ENCODE measurements at places on chromosomes 3 and 15.

DNA sequence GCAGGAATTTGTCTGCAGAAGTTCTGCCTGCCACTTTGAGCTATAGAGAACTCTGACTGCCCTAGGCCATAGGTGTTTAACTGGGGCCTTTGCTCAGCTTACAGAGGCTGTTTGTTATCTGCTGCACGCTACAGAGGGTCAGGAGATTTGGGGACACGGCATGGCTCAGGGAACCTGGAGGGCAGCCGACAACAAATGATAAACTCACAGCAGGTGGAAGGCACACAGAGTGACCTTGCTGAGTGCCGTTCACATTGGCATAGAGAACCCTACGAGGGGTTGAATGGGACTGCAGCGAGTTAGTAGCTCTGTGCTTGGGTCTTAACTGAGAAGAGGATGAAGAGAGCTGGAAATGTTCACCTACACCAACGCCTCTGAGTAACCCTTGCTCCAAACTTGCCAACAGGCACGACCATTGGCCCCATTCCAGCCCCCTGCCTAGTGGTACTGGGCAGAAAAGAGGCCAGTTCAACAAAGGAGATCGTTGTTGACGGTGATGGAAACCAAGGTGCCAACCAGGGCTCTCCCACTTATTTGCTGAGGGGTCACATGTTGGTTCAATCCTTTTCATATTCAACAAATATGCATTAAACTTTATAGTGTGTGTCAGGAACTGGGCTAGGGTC, 301.1 kb downstream of the NTRK3 start:
- H3K36me3 ChIP-seq = no peaks in the 10 kb centered on the region
- H3K27ac ChIP-seq = no peak overlapping the region
- H3K27me3 ChIP-seq = no peaks in the 10 kb centered on the region
- H3K4me3 ChIP-seq = no peak overlapping the region
- DNase-seq = no peak
- H3K4me1 ChIP-seq = no peaks in the 10 kb centered on the region

GRCh38 chr3:40920041-40920440, 279.3 kb upstream of the CTNNB1 start:
- no peaks in the 10 kb centered on the region for H3K27me3 ChIP-seq
- H3K36me3 ChIP-seq = no peaks in the 10 kb centered on the region
- H3K4me3 ChIP-seq = no peak overlapping the region

- H3K36me3 ChIP-seq = no peaks in the 10 kb centered on the region
- H3K27ac ChIP-seq = no peak overlapping the region
- H3K4me1 ChIP-seq = peaks cover 21% of the 10 kb centered on the region
- H3K27me3 ChIP-seq = no peaks in the 10 kb centered on the region
- H3K4me3 ChIP-seq = no peak overlapping the region
- DNase-seq = no peak
Measured at GRCh38 chr3:171342783-171343420, 117.3 kb downstream of the TNIK start.

GRCh38 chr3:127899766-127900165, 15.3 kb upstream of the KBTBD12 start:
- H3K27ac ChIP-seq = no peak overlapping the region
- DNase-seq = no peak
- no peaks in the 10 kb centered on the region for H3K36me3 ChIP-seq
- no peaks in the 10 kb centered on the region for H3K4me1 ChIP-seq
- no peak overlapping the region for H3K4me3 ChIP-seq

DNA sequence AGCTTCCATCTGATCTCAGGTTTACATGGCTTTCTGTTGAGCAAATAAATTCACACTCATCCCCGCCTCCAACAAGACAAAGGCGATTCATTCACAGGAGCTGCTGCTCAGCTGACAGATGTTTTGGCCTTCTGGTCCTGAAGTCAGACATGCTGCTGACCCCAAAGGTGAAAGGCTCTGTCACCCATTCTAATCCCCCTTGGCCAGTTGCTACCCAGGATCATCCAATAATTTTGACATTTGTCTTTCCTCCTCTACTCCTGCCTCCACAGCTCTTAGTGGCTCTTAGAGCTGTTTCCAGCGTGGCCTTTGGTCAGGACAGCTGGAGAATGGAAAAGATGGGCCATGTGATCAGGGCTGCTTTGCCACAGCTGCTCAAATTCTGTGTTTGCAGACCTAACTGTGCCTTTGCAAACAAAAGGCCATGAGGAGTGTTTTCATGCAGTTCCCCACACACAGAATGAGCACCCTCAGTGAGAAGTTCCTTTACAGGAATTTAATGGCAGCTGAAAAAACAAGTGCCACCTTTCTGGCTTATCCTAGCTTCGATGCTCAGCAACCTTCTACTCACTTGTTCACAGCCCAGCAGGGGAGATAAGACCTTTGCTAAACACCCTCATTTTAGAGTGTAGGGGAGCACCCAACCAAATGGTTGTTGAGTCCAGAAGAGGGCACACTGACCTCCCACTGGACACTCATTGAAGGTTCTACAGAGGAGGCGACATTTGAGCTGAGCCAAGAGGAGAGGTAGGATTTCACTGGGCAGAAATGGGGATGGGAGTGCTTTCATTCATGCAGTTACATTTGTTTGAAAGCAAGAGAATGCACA, 39.0 kb downstream of the CYP19A1 start:
- H3K4me1 ChIP-seq = no peaks in the 10 kb centered on the region
- no peak overlapping the region for H3K4me3 ChIP-seq
- no peaks in the 10 kb centered on the region for H3K36me3 ChIP-seq
- no peaks in the 10 kb centered on the region for H3K27me3 ChIP-seq

DNA sequence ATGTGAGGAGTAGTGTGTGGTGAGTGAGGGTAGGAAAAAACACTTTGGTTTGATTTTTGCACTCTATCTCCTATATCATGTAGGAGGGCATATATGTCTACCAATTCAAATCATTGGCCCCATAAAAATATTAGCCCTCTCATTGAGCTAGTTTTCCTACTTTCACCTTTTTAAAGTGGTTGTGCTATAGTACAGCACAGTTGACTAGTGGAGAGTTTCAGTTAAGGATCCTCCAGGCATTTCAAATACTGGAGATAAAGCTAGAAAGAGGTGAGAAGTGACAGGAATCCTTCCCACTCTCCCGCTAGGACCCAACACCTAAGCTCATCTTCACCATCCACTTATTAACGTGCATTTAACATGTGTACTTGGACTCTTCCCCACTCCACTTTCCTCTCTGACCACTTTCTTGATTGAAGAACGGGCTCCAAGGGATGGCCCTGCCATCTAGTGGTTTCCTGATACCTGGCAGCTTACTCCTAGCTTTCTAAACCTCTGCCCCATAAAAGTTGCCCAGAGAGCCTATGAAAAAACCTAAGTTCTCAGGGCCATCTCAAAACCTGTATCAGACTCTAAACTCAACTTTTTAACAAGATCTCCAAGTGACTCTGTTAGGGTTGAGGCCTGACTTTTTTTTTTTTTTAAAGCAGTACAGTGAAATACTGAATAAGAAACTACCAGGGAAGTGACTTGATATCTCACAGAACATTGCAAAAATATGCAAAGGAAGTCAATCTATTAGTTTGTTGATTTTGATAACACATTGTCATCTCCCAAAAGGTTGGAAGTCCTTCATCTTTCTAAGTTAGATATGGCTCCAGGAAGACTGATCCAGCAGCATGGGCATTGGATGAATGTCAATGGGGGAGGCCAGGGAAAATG, 17.9 kb downstream of the IL12A start:
- no peaks in the 10 kb centered on the region for H3K27me3 ChIP-seq
- H3K4me3 ChIP-seq = no peak overlapping the region
- H3K36me3 ChIP-seq = no peaks in the 10 kb centered on the region
- no peak for DNase-seq
- no peaks in the 10 kb centered on the region for H3K4me1 ChIP-seq

- H3K4me3 ChIP-seq = no peak overlapping the region
- no peak overlapping the region for H3K27ac ChIP-seq
- H3K36me3 ChIP-seq = no peaks in the 10 kb centered on the region
- no peaks in the 10 kb centered on the region for H3K27me3 ChIP-seq
- no peak for DNase-seq
- no peaks in the 10 kb centered on the region for H3K4me1 ChIP-seq
Measured at GRCh38 chr3:138479438-138479863, 45.0 kb downstream of the ESYT3 start.

GRCh38 chr3:3998140-3998922, 199.1 kb downstream of the LRRN1 start:
- DNase-seq = peak; percentile 48
- H3K27ac ChIP-seq = no peak overlapping the region
- H3K27me3 ChIP-seq = no peaks in the 10 kb centered on the region

- no peak overlapping the region for H3K4me3 ChIP-seq
- H3K27ac ChIP-seq = no peak overlapping the region
- no peaks in the 10 kb centered on the region for H3K27me3 ChIP-seq
- no peaks in the 10 kb centered on the region for H3K36me3 ChIP-seq
- DNase-seq = no peak
Measured at GRCh38 chr3:61774279-61774890, 213.0 kb downstream of the PTPRG start.

DNA sequence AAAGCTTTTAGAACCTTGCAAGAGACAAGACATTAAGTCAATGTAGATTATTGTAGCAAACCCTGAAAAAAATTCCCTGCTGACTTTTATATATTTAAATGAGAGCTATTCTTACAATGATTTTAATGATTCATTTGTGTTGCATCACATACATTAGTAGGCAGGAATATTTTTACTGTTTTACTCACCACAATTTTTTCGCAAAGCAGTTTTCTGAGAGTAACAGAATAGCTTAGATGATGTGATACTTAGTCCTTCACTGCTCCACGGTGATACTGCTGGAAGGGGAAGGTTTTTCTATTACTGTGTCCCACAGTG, 43.9 kb upstream of the CLRN1 start:
- no peak overlapping the region for H3K4me3 ChIP-seq
- no peaks in the 10 kb centered on the region for H3K27me3 ChIP-seq
- no peaks in the 10 kb centered on the region for H3K4me1 ChIP-seq
- DNase-seq = no peak
- H3K36me3 ChIP-seq = no peaks in the 10 kb centered on the region

- no peak for DNase-seq
- H3K27me3 ChIP-seq = no peaks in the 10 kb centered on the region
- no peak overlapping the region for H3K4me3 ChIP-seq
- H3K36me3 ChIP-seq = no peaks in the 10 kb centered on the region
- H3K4me1 ChIP-seq = no peaks in the 10 kb centered on the region
Measured at GRCh38 chr3:132326251-132326650, 9.0 kb downstream of the ACP3 start.

- no peaks in the 10 kb centered on the region for H3K36me3 ChIP-seq
- no peaks in the 10 kb centered on the region for H3K4me1 ChIP-seq
- DNase-seq = no peak
- H3K27ac ChIP-seq = no peak overlapping the region
Measured at GRCh38 chr3:160319322-160319721, 79.7 kb downstream of the IFT80 start.

GRCh38 chr3:89851974-89852621, 744.7 kb downstream of the EPHA3 start:
- no peaks in the 10 kb centered on the region for H3K36me3 ChIP-seq
- H3K4me1 ChIP-seq = no peaks in the 10 kb centered on the region
- no peak overlapping the region for H3K27ac ChIP-seq
- no peak overlapping the region for H3K4me3 ChIP-seq

DNA sequence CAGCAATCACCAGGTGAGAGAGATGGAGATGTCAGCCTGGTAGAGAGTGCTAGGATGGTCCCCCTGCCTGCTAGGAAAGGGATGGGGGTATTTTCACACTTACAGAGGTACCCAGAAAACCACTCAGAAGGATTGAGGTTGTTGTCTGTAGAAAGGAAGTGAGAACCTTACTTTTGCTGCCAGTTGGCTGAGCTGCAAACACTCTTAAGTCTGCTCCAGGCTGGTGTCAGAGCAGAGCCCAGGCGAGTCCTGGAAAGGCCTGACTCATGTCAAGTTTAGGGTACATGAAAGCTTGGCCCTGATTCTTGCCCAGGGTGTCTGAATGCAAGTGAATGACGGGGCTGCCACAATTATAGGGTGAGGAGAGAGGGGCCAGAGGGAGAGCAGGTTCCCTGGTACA, 214.5 kb upstream of the TRIM42 start:
- no peak overlapping the region for H3K4me3 ChIP-seq
- H3K4me1 ChIP-seq = no peaks in the 10 kb centered on the region

- DNase-seq = no peak
- H3K27ac ChIP-seq = no peak overlapping the region
- no peaks in the 10 kb centered on the region for H3K27me3 ChIP-seq
- H3K4me1 ChIP-seq = no peaks in the 10 kb centered on the region
- H3K36me3 ChIP-seq = no peaks in the 10 kb centered on the region
- no peak overlapping the region for H3K4me3 ChIP-seq
Measured at GRCh38 chr3:108474581-108474980, 35.8 kb downstream of the MYH15 start.

DNA sequence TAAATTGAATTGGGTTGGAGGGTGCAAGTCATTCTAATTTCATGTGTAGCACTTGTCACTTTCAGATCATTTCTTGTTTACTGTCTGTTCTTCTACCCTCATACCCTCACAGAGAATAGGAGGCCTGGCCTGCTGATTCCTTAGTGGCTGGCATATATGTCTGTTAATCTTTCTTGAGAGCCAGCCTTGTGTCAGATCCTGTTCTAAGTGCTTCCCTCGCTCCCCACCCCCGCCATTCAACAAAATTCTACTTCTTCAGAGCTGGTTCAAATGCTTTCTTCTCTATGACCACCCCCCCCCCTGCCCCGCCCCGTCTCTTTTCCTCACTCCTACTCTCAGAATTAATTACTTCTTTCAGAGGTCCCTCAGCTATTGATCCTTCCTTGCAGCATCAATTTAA, 1.5 kb upstream of the U2SURP start:
- no peak overlapping the region for H3K27ac ChIP-seq
- peaks cover 4% of the 10 kb centered on the region for H3K4me1 ChIP-seq
- no peak for DNase-seq
- no peaks in the 10 kb centered on the region for H3K36me3 ChIP-seq
- no peaks in the 10 kb centered on the region for H3K27me3 ChIP-seq

GRCh38 chr3:23002151-23002550, 201.0 kb upstream of the UBE2E2 start:
- no peaks in the 10 kb centered on the region for H3K4me1 ChIP-seq
- no peaks in the 10 kb centered on the region for H3K27me3 ChIP-seq
- DNase-seq = no peak
- no peaks in the 10 kb centered on the region for H3K36me3 ChIP-seq
- no peak overlapping the region for H3K27ac ChIP-seq
- no peak overlapping the region for H3K4me3 ChIP-seq

DNA sequence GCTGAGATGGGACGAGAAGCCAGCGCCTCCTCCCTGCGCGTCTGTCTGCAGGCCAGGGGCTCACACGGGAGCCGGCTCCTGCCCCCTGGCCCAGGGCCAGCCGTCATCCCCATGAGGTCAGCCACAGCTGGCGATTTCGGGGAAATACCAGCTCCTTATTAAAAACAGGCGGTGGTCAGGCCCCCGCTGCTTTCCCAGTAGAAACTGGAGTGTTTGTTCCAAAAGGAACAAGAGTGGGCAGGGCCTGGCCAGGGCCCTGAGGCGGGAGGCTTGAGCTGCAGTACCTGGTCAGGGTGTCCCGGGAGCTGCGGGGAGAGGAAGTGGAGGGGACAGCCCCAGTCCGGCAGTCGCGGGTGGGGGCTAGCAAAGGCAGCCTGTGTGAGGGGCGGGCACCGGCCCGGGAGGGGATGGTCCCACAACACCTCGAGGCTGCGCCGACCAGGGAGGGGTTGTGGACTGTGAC, 17.8 kb downstream of the MYL3 start:
- H3K4me1 ChIP-seq = no peaks in the 10 kb centered on the region
- DNase-seq = no peak
- H3K27me3 ChIP-seq = no peaks in the 10 kb centered on the region
- peak overlapping the region; percentile 66 for H3K27ac ChIP-seq
- H3K4me3 ChIP-seq = peak overlapping the region; percentile 60

GRCh38 chr15:67070892-67071664, 5.7 kb downstream of the SMAD3 start:
- no peak overlapping the region for H3K27ac ChIP-seq
- no peaks in the 10 kb centered on the region for H3K36me3 ChIP-seq
- H3K27me3 ChIP-seq = no peaks in the 10 kb centered on the region

- no peak overlapping the region for H3K27ac ChIP-seq
- peak overlapping the region; percentile 78 for H3K4me3 ChIP-seq
- H3K36me3 ChIP-seq = no peaks in the 10 kb centered on the region
Measured at GRCh38 chr3:128607710-128608048, 42.9 kb downstream of the RPN1 start.

All from Peyer's patch (tissue), 4 donors.